ENCODE measurements at places on chromosomes 13 and 19.

- no peak for DNase-seq
Measured at GRCh38 chr19:44683434-44684210, 12.3 kb downstream of the CEACAM19 start.

DNA sequence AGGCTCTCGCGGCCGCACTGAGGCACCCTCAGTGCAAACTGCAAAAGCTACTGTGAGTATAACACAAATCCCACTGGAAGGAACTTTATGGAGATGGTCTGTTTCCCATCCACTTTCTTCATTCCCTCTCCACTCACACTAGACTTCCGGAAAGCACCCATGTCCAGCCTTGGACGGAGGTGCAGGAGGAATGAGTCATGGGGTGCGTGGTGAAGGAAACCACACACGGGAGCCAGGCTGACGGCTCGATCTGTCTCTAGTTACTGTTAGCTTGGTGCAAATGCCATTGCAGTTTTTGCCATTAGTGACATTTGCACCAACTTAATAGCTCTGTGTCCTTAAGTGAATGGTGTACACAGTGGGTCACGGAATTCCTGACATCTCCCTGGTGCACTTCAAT, 14.6 kb downstream of the NLRP8 start:
- DNase-seq, result no peak

GRCh38 chr13:41327994-41328790, 17.1 kb downstream of the NAA16 start:
- DNase-seq, result no peak

GRCh38 chr13:26012995-26013394, 38.8 kb downstream of the SHISA2 start:
- no peak for DNase-seq

- no peak for DNase-seq
Measured at GRCh38 chr19:31511696-31512095, 162.5 kb upstream of the TSHZ3 start.

GRCh38 chr19:50739914-50740426, 16.8 kb downstream of the CLEC11A start:
- DNase-seq, result no peak

DNA sequence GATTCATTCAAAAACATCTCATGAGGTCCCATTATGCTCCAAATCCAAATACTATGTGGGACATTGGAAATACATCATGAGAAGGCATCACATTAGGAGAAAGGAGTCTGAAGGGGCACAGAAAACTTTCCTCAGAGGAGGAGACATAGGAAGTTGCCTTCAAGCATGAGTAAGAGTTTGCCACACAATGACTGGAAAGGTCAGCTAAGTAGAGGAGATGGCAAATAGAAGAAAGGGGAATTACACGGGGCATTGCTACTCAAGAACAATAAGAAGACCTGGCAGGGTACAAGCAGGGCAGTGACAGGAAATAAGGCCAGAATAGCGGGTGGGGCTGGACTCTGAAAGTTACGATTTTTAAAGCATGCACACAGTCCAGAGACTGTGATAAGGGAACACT, 231.6 kb downstream of the SPRY2 start:
- DNase-seq, result no peak

DNA sequence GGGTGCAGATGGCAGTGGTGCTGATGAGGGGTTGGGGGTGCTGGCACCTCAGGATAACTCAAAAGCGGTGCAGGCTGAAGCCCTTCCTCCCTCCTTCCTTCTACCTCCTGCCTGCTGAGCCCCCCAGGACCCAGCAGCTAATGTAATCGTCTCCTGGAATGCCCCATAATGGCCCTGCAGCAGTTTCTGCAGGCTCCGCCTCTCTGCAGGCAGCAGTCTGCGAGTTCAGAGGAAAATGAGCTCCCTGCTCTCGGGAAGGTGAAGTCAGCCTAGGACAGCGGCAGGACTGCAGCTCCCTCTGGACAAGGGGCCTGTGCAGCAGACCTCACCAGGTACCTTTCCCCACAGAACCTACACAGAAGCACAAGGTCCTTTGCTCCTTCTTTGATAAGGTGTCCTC, 130.9 kb downstream of the ZDHHC20 start:
- no peak for DNase-seq

DNA sequence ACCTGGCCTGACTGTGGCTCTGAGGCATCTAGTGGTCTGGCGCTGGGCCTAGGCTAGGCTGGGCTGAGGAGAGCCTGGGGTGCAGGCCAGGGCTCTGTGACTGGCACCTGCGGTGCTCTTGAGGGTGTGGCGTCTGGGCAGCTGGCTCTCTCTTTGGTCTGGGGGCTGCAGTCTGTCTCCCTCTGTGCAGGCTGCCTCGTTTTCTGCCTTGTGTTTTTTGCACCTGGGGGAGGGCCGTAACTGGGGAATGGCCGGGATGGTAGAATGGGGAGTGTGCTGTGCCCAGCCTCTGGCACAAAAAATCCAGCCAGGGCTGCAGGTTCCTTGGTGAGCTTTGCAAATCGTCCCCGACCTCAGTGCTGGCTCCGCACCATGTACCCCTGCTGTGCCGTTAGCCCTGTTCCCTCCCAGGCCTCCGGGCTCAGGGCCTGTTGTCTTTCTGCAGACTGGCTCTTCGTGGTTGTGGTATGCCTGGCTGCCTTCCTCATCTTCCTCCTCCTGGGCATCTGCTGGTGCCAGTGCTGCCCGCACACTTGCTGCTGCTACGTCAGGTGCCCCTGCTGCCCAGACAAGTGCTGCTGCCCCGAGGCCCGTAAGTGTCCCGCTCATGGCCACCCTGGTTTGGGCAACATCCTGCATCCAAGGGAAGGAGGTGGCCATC, 6.5 kb upstream of the USF2 start:
- no peak for DNase-seq

DNA sequence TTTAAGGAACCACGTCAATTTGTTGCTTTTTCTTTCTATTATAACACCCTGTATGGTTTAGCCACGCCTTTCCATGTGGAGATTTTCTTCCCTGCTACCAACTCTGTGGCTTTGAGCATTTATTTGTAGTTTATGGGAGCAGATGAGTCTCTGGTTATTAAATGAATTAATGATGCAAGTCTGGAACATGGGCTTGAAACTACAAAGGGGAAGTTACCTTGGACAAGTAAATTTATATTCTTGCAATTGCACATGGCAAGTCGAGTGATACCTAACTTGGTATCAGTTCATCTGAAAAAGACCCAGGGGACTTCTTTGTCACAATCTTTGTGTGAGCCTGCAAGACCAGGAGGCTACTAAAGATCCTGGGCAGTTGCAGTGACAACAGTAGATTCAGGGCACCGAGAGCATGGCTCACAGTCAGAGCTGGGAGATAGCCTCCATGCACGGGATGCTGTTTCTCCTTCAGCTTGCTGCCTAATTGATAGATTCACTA, 24.4 kb downstream of the B3GLCT start:
- DNase-seq, result no peak

DNA sequence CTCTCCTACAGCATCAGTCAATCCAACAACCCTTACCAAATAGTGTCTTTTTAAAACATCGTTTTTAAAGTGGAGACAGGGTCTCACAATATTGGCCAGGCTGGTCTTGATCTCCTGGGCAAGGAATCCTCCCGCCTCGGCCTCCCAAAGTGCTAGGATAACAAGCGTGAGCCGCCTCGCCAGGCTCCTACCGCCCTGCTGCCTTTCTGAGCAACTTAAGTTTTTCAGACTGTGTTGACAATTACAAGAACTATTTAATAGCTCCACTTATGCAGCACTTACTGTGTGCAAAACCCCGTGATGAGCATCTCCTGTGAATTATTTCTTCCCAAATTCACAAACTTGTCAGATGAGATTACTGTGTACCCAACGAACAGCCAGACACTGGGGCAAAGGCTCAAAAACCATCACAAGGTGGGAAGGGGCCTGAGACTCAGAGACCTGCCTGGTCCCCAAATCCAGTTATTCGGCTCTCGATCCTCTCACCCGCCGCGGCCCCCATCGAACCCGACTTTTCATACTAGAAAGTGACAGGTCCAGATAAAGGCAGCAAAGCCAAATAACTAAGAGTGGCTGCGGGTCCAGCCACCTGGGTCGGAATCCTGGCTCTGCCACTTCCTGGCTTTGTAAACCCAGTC, 581 bp downstream of the RPL18 start:
- DNase-seq, result no peak

DNA sequence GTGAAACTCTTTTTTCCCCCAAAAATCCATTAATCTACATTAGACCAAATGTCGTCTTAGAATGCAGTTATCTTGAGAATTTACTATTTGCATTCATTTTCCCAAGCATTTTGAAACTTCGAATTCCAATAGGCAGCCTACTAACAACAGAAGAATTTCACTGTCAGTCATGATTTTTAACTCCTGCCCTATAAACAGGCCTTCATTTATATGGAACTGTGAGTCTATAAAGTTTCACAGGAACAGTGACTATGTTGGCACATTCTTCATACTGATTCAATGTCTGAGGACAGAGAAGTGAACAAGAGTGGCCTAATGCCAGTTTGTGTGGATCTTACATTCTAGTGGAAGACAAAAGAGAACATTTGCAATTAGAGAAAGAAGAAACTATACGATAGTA, 198.0 kb downstream of the PCDH17 start:
- no peak for DNase-seq

DNA sequence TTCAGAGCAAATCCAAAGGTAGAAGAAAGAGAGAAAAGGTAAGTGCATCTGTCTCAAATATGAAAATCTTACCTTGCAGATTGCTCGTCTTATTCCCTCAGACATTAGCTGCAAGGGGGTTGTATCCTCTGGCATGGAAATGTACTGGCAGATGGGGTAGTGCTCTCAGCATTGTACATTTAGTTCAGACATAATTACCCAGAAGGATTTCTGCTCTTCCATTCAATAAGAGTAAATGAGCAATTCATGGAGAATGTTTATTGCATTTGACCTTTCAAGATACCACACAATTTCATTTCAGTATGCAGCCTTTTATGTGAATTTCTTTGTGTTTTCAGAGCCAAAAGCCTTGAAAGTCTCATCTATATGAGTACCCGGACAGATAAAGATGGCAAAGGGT, 63.8 kb downstream of the SCEL start:
- no peak for DNase-seq

Data from stimulated activated CD8-positive, alpha-beta memory T cell treated with anti-CD3 and anti-CD28 coated beads, Interleukin-7, amount 100 ng/mL, for 1 hour (primary cell).